CD4-positive, alpha-beta T cell treated with Interferon gamma for 1 hour (primary cell): ENCODE measurements at places on chromosomes 2 and 18.

DNA sequence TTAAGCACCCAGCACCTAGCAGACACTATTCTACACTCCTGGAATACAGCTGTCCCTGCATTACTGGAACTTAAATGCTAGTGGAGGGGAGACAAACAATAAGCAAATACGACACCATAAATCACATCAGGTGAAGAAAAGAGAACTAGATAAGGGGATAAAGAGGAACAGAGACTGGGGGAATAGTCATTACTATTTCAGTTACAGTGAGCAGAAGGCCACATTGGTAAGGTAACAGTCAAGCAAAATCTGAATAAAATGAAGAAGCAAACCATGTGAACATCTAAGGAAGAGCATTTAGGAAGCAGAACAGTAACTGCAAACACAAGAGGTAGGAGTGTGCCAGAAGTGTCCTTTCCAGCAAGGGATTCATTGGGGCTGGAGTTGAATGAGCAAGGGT, 77.0 kb upstream of the PTPRM start:
- DNase-seq, result no peak

- DNase-seq, result no peak
These were observed 181.4 kb upstream of the MSH6 start for GRCh38 chr2:47601568-47601967.

DNA sequence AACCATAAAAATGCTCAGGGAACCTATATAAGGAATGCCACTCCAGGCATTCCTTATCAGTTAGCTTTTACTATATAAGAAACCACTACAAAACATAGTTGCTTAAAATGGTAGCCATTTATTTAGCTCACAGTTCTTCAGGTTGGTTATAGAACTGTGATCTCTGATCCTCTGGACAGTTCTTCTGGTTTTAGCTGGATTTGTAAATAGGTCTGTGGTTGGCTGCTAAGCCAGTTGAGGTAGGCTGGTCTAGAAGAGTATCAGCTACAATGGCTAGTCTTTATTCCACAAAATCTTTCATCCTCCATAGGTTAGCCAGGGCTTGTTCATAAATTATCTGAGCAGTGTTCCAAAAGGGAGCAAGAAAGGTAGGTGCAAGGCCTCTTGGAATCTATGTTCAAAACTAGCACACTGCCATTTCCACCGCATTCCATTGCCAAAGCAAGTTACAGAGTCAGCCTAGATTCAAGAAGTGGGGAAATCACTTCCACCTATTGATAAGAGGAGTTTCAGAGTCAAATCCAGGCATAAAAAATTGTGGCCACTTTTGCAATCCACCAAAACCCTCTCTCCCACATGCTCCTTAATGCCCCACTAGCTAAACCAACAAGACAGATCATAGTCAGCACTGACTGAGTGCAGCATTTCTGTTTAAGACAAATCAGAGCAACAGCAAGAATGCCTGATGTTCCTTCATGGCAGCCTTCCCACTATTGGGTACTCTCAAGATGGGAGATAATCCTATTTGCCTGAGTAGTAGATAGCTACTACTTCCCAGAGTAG, 146.4 kb downstream of the IRS1 start:
- DNase-seq, result no peak

- no peak for DNase-seq
These were observed 6.6 kb upstream of the MTHFD2 start for GRCh38 chr2:74191596-74192380.

DNA sequence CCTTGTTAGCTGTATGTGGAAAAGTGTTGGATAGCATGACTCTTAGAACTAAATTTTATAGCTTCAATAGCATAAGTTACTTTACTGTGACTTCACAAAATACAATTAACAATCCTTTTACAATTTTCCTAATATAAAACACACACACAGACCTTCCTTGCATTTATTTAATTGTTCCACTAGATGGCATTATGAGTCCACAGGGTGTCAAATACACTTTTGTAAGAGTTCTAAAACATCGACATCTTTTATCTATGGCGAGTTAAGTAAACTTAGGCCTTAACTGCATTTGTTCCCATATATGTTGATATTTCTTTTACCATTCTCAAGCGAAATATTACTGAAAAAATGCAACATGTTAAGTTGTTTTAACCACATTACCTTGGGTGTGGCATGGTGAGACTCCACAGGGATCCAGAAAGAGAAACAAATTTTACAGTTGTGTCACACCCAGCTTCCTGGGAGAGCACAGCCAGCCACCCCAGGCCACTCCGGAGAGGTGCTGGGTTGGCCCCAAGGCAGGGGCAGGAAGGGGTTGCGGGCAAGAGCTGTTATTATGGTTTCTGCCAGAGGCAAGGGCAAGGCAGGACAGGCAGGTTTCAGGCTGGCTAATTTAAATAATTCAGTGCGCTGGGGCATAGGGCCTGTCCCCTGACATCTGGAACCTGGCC, 312.4 kb upstream of the MC4R start:
- no peak for DNase-seq

- DNase-seq, result no peak
These were observed 515.3 kb upstream of the MEX3C start for GRCh38 chr18:51712821-51713220.

- DNase-seq, result no peak
These were observed 10.1 kb downstream of the MAT2A start for GRCh38 chr2:85549095-85549494.

- peak; percentile 4 for DNase-seq
These were observed 50.0 kb downstream of the CPO start for GRCh38 chr2:206989311-206989710.

- no peak for DNase-seq
These were observed 152.1 kb downstream of the NCK2 start for GRCh38 chr2:105896765-105897163.

- DNase-seq, result no peak
These were observed 40.8 kb upstream of the SPAG16 start for GRCh38 chr2:213243189-213244044.

DNA sequence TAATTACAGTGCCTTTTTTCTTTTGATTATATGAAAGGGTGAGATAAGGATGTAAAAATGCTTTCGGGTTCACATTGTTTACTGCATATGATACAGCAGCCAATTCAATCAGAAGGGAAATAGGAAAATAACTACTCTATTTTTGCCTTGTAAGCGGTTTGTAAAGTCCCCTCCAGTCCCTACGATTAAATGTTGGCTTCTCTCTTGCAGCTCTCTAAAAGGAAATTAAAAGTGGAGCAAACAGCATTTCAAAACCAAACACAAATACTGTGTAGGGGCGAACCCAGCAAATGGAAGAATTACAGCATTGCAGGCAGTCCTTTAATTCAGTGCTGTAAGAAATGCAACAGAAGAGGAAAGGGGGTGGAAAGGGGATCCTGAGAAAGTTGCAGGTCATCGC, 18.9 kb downstream of the LYPD6B start:
- DNase-seq, result no peak

DNA sequence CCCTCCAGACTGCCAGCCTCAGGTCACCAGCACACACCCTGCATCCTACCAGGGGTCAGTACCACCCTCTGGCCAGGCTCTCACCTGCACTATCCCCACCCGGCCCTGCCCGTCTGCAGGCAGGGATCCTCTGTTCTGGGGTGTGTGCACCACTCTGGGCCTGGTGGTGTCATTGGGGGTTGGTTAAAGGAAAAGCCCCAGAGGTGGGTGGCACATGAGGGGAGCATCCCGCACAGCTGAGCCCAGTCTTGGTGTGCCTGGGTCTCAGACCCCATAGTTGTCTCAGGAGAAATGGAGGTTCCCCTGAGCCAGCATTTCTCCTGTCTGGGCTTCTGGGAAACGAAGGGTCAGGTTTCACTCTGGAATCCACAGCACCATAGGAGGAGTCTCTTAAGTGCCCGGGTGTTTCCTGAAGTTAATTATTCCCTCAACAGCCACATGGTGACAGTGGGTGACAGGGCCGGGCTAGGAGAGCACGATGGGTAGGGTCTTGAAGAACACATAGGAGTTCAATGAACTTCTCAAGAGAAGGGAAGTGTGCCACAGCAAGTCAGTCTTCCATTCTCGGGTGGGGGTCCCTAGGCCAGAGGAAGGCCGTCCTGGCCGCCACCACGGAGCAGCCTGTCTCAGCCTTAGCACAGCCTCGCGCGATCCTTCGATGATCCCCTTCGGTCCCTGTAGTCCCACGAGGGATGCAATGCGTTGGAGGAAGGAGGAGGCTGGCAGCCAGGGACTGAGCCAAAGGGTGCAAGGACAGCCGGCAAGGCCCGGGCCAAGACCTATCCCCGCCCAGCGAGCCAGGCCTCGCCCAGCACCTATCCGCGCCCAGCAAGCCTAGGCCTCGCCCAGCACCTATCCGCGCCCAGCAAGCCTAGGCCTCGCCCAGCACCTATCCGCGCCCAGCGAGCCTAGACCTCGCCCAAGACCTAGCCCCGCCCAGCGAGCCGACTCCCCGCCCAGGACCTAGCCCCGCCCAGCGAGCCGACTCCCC, 1.1 kb upstream of the FARP2 start:
- DNase-seq, result peak; percentile 77

DNA sequence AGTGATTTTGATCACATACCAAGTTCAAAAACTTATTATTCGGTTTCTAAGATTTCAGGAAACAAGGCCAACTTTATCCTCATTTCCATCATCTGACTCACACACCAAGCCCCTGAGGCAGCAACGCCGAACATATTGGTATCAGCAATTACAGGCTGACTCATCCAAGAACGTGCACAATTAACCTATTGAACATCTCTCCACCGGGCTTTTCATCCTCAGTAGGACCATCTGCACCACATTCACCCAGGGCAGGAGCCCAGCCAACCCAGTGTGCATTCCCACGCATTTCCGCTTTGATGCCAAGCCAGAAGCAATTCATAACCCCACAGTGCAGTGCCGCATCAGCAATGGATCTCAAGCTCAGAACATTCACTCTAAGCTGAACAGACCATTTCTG, 52.9 kb downstream of the SCG2 start:
- DNase-seq, result no peak

DNA sequence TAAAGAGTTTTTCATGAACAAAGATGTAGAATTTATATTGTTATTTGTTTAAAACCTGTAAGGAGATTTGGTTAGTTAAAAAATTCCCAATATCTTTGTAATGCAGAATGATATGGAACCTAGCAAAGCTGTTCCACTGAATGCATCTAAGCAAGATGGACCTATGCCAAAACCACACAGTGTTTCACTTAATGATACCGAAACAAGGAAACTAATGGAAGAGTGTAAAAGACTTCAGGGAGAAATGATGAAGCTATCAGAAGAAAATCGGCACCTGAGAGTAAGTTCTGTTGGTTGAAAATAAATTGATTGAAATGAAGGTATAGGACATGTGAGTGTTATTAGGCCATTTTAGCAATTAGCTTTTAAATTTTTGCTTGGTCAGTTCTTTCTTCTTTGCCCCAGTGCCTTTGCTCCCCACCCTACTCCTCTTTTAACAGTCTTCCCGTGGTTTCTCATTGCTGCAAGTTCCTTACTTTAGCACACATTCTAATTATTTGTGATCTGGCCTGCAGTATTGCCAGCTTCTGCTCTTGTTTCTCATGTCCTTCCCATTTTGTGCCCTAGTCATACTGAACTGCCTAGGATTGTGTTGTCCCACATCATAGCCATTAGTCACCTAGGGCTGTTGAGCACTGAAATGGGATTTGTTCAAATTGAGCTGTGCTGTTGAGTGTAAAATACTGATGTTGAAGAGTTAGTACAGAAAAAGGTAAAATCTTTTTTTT, 36.6 kb downstream of the VAPA start:
- DNase-seq, result no peak

GRCh38 chr2:31429759-31430438, 15.4 kb upstream of the XDH start:
- no peak for DNase-seq

- no peak for DNase-seq
These were observed 61.3 kb upstream of the RAPGEF4 start for GRCh38 chr2:172674034-172674967.

DNA sequence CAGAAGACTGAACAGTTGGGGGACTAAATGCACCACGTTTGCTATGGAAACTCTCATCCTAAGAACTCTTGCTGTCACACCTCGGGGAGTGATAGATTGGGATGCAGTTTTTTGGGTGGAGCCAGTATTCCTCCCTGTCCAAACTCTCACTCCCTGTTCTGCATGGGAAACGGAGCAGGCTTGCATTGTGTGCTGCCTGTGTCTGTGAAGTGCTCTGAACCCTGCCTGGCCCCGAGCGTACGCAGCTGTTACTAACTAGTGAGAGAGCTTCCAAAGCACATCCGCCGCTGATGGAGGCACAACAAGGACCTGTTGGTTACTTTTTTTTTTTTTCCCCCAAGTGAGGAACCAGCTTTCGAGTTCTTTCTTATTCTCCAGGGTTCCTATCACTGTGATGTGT, 195.5 kb downstream of the ANAPC1 start:
- no peak for DNase-seq

- DNase-seq, result no peak
These were observed 11.1 kb downstream of the FASTKD1 start for GRCh38 chr2:169562519-169562918.

- DNase-seq, result no peak
These were observed 221.5 kb upstream of the SMAD7 start for GRCh38 chr18:49172246-49172645.

GRCh38 chr2:235850771-235851551, 317.2 kb downstream of the GBX2 start:
- DNase-seq, result no peak

GRCh38 chr2:53067056-53067455, 700.5 kb upstream of the CHAC2 start:
- no peak for DNase-seq

GRCh38 chr2:140275427-140275826, 1495.2 kb upstream of the NXPH2 start:
- DNase-seq, result no peak

DNA sequence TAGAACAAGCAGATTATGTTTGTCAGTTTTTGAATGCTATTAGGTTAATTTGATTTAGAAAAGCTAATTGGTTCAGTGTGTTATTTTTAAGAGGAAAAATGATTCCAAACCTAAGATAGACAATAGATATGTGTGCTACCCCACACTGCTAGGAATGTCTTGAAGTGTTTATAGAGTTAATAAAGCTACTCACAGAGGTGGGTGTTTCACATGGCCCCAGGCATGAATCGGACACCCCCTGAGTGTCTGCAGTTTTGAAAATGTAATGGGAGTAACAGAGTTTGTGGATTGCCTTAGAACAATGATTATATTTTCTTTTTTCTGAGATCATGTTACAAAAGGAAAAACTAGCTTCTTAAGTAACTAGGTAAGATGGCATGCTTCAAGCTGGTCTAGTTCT, 348.3 kb downstream of the ADCYAP1 start:
- DNase-seq, result no peak

DNA sequence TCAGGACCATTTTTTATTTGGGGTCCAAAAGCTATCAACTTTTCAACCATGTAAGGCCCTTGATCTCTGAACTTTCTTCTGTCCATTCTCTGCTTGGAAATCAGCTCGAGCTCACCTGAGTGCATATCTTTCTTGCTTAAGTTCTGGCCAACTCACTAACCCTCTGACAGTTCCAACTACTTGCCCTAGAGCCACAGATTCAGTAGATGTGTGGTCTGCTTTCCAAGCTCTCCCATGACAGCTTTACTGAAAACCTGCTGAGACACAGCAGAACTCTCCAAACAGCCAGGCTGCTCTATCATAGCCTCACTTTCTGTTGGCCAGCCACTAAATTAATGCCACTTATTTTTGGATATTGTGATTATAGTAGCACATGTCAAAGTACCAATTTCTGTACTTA, 21.2 kb upstream of the IKZF2 start:
- DNase-seq, result no peak
